M059J (cell line): ENCODE measurements at places on chromosomes 4 and X. TPM values are rescaled to one million over a fixed set of nuclear protein-coding genes. Genes with fewer than 3 reads are reported as not detected.

DNA sequence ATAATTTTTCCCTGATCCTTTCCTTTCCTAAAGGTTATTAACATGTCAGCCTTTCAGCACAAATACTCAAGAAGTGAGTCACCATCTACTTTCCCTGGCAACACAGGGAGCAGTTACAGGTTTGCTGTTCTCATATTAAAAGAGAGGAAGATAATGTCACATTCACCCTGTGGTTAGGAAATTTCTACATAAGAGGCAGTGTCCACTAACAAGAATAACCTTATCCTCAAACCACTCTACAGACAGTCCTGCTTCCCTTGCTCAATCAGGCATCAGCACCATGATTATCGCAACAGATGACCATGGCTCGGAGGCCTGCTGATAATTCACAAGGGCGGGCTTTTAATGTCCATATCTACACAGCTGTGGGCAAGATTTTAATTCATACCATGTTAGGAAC, 30.9 kb downstream of the RNF150 start:
- DNase-seq, result peak; percentile 88

DNA sequence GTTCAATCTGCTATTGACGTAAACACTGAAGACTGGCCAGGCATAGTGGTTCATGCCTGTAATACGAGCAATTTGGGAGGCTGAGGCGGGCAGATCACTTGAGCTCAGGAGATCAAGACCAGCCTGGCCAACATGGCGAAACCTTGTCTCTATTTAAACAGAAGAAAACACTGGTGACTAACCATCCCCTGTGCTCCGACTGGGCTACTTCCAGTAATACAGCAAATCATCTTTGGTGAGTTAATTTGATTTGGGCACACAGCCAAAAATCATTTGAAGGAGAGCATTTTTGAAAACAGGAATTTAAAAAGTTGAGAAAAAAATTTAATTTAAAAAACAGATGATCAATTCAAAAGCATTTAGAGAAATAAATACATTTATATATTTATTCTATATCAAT, 52.0 kb downstream of the SEC24D start:
- DNase-seq, result peak; percentile 40

The ZFP92 gene
- total RNA-seq, result not detected in 2 replicates

GRCh38 chr4:1396806-1397455, 9.3 kb downstream of the NKX1-1 start:
- no peak for DNase-seq

- peak; percentile 8 for DNase-seq
These were observed 220.7 kb downstream of the CAMK2D start for GRCh38 chr4:113540859-113541258.

The PRKG2 gene
- total RNA-seq, result 0.76 and 1.1 TPM in 2 replicates

GRCh38 chrX:132710656-132711155, 221.9 kb upstream of the MBNL3 start:
- DNase-seq, result no peak

GRCh38 chrX:16876696-16877095, 6.5 kb upstream of the RBBP7 start:
- no peak for DNase-seq

GRCh38 chr4:98710831-98711230, 52.4 kb upstream of the TSPAN5 start:
- DNase-seq, result peak; percentile 75

The UCHL1 gene
- total RNA-seq, result 1,483 and 1,510 TPM in 2 replicates

DNA sequence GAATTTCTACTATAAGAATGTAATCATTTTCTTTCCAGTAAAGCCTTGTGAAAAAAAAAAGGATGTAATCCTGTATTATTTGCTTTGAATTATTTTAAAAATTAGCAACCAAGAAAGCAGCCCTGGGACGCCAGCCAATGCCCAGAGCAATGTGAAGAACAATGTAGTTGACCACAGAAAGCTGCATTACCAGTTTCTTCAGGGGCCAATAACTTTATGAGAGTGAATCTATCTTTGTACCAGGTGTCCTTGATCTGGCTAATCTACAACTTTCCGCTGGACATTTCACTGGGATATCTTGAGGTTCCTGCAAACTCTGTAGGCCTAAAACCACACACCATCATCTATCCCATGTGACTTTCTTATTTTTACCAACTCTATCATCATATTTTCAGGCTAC, 7.6 kb upstream of the KLHL2 start:
- DNase-seq, result peak; percentile 85

DNA sequence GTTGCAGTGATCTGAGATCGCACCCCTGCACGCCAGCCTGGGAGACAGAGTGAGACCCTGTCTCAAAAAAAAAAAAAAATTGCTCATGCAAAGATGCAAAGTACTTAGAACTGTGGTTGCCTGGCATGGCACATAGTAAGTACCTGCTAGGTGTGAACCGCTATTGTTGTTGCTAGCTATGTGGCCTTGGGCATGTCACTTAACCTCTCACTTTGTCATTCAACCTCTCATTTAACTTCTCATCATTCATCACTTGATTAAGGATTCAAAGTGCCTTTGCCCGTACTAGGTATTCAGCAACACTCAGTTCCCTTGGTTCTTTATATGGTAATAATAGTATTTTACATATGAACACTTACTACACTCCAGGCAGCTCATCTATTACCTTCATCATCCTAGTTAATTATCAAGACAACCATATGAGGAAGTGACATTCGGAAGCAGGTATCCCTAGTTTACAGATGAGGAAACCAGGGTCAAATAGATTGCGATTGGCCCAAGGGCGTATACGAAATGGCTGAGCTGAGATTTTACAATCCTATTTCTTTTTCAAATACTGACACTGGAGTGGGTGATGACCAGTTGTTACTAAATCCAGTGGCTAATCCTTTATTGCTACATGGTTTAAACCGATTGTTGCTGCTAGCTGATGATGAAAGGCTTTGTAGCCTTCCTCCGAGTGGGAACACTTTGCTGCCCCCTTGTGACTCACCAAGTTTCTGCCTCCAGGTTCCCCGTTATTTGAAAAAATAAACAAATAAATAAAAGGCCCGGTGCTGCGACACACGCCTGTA, 28.8 kb upstream of the SOWAHD start:
- DNase-seq, result peak; percentile 68

The CXXC4 gene
- not detected in 2 replicates for total RNA-seq

DNA sequence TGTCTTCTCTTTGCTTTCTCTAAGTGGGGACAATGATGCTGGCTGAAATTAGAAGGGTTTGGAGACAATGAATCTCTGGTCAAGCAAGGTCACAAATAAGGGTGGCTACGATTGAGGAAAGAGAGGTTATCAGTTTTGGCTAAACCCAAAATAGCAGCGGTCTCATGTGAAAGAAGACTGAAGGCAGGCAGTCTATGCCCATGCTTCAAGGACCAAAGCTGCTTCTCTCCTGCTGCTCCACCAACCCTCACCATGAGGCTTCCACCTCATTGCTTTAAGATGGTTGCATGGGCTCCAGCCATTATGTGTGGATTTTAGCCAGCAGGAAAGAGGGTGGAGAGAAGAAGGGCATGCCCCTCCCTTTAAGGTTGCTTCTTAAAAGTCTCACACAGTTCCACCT, 114.1 kb upstream of the TRIM2 start:
- DNase-seq, result no peak

DNA sequence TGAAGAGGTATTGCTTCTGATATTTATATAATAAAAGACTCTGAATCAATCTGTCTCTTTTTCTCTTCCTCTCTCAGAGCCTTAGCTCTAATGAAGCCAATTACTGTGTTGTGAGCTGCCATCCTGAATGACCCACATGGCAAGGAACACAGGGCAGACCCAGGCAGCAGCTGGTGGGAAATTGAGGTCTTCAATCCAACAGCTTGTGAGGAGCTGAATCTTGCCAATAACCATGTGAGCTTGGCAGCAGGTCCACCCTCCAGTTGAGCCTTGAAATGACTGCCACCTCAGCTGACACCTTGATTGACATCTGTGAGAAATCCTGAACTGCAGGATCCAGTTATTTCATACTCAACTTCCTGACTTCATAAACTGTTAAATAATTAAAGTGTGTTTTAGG, 149.4 kb downstream of the NDST4 start:
- no peak for DNase-seq

DNA sequence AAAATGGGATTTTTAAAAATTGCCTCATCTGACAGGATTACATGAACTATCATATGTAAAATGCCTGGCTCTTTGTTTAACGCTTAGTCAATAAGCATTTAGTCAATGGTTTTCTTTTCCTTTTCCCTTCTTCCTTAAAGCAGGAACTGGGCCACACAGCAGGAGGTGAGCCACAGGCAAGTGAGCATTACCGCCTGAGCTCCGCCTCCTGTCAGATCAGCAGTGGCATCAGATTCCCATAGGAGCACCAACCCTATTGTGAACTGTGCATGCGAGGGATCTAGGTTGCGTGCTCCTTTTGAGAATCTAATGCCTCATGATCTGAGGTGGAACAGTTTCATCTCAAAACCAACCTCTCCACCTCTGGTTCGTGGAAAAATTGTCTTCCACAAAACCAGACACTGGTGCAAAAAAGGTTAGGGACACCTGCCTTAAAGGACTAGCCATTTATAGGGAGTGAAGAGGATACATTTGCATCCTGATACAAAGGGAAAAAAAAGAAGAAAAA, 306.1 kb downstream of the FBXW7 start:
- no peak for DNase-seq

The USP17L12 gene
- not detected in 2 replicates for total RNA-seq

GRCh38 chr4:108611365-108611764, 9.0 kb upstream of the RPL34 start:
- DNase-seq, result no peak

The POLN gene
- total RNA-seq, result 0.44 TPM in 1 of 2 replicates, not detected in the other

The PPP1R2C gene
- total RNA-seq, result not detected in 2 replicates

- DNase-seq, result no peak
These were observed 16.8 kb upstream of the FAM241A start for GRCh38 chr4:112128452-112128851.

- DNase-seq, result no peak
These were observed 6.7 kb downstream of the SHISA3 start for GRCh38 chr4:42404001-42404400.

DNA sequence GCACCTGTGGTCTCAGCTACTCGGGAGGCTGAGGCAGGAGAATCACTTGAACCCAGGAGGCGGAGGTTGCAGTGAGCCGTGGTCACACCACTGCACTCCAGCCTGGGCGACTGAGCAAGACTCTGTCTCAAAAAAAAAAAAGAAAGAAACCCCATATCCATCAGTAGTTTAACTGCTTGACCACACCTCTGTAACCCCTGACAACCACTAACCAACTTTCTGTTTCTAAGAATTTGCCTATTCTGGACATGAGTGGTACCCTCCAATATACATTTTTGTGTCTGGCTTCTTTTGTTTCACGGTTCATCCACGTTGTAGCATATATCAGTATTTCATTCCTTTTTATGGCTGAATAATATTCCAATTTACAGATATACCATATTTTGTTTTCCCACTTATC, 9.1 kb downstream of the PPAT start:
- DNase-seq, result no peak

The IL3RA gene
- total RNA-seq, result not detected in 2 replicates

The PABPC4L gene
- total RNA-seq, result 1.8 and 1.9 TPM in 2 replicates

The POU3F4 gene
- total RNA-seq, result not detected in 2 replicates

- no peak for DNase-seq
These were observed 378 bp upstream of the RPS6KA6 start for GRCh38 chrX:84188320-84188834.

DNA sequence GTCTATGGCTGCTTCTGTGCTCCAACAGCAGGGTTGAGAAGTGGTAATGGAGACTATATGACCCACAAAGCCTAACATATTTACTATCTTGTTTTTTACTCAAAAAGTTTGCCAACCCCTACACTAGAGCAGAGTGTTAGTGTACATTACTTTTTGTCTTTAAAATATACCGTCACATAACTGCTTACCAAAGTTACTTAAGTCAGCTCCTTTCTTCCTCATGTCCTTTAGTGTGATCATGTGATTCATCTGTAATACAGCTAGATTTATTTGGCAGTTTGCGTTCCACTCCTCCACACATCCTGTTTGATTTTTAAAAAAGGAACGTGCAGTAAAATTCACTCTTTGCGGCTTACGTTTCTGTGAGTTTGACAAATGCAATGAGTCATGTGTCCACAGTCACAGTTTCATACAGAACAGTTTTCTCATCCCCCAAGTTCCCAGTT, 162.4 kb upstream of the GPRIN3 start:
- peak; percentile 88 for DNase-seq

GRCh38 chrX:114181195-114181594, 402.7 kb upstream of the HTR2C start:
- no peak for DNase-seq

The IL21 gene
- not detected in 2 replicates for total RNA-seq

DNA sequence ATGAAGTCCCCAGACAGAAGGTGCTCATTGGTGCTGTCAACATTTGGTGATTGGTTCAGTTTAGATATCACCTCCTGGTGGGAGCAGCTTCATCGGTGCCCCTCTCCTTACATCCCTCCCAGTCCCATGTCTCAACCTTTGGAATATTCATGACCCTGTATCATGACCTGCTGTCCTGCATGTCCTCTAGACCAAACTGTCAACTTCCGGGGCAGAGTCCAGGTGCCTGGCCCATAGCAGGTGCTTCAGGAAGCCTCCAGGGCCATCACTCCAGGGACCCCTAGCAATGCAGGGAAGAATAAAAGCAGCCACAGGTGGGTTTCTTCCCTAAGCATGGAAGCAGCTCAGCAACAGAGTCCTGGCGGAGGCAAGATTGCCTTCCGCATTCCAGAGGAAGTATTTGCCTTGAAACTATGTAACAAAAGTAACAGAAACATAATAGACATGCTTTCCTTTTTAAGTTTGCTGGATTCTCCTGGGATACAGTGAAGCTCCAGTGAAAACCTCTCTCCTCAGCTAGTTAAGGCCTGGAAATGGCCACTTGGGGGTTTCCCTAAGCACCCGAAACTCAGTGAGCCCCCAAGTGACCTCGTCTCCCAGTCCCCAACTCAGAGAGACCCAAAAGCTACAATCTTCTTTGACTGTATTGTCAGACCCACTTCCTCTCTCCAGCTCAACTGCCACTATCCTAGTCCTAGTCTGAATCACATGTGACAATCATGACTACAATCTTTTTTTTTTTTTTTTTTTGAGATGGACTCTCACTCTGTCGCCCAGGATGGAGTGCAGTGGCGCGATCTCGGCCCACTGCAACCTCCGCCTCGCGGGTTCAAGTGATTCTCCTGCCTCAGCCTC, 1.3 kb upstream of the ATP6AP1 start:
- no peak for DNase-seq

DNA sequence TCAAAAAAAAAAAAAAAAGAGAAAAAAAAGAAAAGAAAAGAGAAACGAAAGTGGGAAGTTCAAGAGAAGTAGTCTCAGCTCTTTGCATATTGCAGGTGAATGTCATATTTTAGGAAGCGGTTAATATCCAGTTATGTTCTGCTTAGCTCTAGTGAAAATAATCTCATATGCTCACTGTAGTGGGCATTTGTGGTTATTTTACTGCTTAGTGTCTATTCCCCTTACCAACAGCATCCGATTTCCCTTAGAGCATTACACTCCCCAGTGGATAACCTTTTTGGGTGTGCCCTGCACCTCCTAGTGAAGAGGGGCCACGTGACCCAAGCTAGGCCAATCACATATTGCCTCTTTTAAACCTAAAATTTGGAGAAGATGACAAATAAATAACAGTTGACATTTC, 111.2 kb upstream of the ZNF827 start:
- DNase-seq, result no peak

DNA sequence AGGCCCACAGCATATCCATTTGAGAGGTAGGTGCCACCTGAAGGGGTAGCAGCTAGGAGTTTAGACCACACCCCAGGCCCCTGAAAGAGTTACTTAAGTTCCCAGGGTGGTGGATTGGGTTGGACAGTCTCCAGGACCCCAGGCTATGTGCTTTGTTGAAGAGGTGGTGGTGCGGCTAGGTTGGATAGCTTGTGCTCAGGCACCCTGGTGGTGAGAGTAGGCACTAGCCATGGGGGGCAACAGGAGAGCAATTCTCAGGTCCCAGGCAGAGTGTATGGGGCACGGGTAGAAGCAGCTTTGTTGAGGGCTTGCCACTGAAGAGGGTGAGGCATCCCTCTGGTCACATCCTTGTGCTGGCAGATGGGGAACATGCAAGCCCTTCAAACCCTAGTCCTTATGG, 5.6 kb downstream of the PF4 start:
- no peak for DNase-seq
